ENCODE measurements at places on chromosomes 4 and X.

DNA sequence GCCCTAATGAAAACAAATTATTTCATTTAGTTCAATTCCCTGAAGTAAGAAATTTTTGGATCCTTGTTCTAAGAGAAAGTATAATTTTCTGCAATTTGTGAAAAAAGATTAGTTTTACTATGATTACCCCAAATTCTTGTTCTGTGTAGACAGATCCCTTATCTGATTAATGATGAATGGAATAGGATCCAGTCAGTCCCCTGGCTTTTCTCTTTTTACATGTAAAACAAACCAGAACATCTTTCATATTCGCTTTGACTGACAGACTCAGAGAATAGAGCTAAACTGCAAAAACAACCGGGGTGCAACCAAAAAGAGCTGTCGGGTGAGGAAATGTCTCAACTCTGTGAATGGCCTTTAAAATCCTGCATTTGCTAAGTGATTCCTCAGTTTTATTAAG is 93.4 kb upstream of the VEGFC start:
- no peak for DNase-seq

GRCh38 chrX:150081076-150081475 is 142.8 kb upstream of the EOLA2 start:
- DNase-seq, result no peak

GRCh38 chrX:137549073-137549472 is 16.9 kb upstream of the ZIC3 start:
- DNase-seq, result no peak

DNA sequence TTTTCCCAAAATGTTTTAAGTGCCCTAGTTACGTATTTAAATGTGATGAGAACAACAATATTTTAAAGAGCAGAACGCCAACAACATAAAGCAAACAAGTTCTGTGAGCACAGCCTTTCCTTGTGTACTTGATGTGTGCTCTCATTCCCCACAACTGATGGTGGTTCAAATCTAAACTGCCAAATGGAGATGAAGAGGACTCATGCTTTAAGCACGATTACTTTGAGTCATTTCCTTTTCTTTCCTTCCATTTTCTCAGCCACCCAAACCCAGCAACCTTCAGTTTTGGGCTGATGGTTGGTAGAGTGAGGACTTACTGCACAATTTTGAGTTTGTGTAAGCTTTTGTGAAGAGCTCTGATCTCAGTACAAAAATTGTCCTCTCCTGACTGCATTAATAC is 1.7 kb downstream of the NSD2 start:
- peak; percentile 62 for DNase-seq

- no peak for DNase-seq
Observed at GRCh38 chr4:105957680-105958079, 62.4 kb downstream of the NPNT start.

GRCh38 chrX:122133478-122133877 is 1050.6 kb upstream of the GRIA3 start:
- no peak for DNase-seq

- DNase-seq, result no peak
Observed at GRCh38 chr4:61356696-61357095, 156.6 kb downstream of the ADGRL3 start.

GRCh38 chrX:19827088-19827487 is 60.3 kb downstream of the SH3KBP1 start:
- DNase-seq, result no peak

DNA sequence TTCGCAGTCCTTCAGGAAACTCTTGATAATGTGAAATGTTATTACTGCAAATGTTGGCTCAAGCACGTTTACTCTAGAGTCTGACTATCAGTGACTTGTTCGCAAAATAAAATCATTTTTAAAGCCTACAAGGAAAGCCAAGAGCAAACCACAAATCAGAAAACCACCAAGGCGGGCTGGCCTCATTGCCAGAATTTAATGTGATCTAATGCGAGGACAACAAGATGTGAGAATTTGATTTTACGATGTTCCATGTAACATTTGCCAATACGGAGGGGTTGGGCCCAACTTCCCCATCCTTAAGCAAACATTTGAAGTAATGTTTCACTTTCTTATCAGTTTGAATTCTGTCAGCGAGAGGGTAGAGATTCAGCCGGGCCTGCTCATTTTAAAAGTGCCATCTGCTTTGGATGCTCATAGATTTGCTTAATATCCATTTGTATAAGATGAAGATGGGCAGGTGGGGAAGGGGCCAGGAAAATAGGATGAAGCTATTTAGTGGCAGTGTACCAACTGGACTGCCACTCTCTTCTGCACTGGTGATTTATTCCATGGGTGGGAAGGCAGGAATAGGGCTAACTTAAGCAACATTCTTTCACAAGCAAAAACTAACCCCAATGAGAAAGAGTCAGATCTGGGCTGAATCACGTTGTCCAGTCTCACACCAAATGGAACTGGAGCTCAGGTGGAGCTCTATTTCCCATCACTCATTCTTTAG is 225.3 kb downstream of the ANAPC10 start:
- no peak for DNase-seq

- DNase-seq, result no peak
Observed at GRCh38 chrX:63718010-63718694, 66.9 kb downstream of the ARHGEF9 start.

DNA sequence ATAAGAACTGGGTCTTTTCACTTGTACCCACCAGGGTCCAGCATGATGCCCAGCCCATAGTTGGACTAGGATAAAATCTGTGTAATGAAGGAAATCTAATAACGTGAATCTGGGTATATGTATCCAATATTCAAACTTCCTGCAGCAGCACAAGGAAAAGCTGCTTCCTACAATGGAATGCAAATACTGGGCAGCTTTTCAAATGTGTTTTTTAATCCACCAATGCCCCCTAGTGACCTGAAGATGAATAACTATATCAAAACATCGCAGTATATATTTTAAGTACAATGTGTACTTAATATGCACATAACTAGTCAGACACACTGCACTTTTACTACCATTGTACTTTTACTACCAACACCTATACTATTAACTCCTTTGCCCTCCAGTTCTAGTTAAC is 5.3 kb downstream of the APOO start:
- DNase-seq, result no peak
